ENCODE measurements at places on chromosomes 7 and 10.

- no peak for DNase-seq
These were observed 698.2 kb downstream of the REEP3 start for GRCh38 chr10:64219271-64220025.

DNA sequence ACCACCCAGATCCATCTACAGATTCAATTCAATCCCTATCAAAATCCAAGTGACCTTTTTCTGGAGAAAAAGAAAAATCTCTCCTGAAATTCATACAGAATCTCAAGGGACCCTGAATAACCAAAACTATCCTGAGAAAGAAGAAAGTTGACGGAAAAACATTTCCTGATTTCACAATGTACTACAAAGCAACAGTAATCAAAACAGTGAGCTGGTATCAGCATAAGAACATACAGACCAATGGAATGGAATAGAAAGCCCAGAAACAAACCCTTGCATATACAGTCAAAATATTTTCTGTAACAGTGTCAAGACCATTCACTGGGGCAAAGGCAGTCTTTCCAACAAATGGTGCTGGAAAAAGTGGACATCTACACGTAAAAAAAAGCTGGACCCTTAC, 89.9 kb downstream of the JMJD1C start:
- DNase-seq: no peak

DNA sequence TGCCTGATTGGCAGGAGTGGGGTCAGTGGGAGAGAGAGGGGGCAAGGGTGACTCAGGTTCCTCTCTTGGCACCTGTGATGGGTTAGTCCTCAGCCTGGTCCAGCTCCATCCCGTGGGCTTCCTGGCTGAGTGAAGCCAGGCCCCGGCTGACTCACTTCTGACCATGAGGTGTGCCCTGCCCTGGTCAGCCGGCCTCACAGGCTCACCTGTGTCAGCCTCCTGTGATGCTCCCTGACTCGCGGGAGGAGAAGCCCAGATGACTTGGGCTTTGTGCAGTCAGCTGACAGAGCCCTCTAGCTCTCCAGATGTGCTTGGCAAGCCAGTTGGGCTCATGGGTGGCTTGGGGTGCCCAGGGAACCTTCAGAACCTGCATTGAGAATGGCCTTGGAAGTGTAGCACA, 16.0 kb upstream of the PPIF start:
- no peak for DNase-seq

DNA sequence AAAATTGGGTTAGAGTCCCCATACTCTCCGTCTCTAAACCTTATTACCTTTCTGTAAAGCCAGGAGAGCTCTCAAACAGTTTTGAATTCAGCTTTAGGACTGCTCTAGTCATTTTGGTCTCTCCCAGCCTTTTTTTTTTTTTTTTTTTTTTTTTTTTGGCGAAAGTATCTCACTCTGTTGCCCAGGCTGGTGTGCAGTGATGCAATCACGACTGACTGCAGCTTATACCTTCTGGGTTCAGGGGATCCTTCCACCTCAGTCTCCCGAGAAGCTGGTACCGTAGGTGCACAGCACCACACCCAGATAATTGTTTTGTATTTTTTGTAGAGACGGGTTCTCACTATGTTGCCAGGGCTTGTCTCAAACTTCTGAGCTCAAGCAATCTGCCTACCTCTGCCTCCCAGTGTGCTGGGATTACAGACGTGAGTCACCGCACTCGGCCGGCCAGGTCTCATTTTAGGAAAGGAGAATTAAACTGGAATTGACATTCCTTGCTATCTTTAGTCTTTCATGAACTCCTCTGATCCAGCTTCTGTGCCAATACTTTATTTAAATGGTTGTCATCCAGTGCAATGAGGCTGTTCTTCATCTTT, 31.4 kb upstream of the RSU1 start:
- no peak for DNase-seq

DNA sequence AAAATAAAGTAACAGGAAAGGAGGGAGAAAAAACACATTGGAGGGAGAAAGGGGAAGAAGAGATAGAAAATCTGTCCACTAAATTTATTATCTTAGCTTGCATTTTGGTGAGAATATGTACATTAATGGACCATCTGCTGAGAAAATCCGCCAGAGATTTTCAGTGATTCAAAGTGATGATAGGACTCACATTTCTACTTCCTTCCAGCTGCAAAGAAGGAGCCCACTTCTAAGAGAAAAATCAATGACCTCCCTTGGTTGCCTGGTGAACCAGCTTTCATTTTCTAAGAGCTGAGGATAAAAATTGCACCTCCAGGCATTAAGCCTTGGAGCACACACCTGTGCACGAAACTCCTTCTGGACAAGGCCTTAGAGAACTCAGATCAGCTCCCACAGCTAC, 404.3 kb downstream of the SFMBT2 start:
- DNase-seq: no peak

DNA sequence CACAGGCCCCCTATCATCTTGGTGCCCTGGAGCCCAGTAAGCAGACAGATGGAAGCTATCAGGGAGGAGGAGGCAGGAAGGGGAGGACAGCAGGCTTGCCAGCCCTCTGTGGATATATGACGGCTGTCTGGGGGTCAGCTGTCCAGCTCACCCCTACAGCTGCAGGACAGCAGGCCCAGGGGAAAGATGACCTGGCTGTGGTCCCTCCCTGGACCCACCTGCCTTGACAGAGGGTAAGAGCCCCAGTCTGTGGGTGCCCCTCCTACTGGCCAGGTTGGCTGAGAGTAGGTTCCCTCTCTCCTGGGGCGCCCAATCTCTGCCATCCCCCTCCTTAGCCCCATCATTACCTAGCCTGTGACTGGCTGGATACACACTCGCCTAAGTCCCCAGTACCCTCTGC, 62.5 kb downstream of the C10orf143 start:
- DNase-seq: no peak

GRCh38 chr10:12631787-12632562, 282.6 kb downstream of the CAMK1D start:
- DNase-seq: no peak

DNA sequence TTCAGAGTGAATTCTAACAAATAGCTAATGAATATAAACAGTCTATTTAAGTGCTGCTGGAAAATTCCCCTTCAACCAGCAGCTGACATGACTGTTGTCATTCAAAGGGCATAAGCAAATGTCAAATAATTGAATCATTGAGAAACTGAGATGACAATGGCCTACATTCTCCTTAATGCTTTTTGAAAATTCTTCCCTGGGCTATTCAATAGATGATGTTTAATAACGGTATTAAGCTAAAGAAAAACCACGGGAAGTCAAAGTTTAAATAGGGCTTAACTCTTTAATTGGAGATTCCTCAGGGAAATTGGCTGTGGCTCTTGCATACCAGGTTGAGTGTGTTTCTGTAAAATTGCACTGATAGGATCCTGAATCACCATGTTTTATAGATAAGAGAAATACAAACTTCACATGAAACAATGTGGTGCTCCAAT, 77.0 kb downstream of the ARL4A start:
- no peak for DNase-seq

DNA sequence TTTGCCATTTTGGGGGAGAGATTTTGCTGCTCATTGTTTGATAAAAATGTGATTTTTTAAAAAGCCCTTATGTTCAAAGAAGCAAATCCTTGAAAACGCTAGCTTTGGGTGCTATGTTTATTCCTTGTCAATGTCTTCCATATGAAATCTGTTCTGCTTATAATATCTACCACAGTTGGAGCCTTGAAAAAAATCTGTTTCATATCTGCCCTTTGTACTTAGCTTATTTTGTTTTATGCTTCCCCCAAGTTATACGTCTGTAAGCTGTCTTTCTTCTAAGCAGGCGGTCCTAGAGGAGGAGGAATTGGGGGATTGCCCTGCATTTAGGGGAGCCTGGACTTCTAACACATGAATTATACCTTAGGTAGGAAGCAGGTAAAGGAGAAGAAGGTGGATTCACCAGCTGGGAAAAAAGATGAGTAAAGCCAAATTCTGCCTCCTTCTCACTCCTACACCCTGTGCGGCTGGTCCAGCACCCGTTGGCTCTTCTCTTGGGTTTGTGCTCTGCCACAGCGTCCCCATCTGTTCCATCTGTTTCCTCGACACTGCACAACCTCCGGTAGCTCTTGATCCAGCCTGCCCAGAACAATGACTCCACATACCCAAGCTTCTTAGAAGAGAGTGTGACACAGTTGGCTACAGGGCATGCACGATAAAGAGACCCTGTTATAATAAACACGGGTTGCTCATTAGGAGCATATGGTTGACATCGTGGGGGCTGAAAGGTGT, 31.9 kb upstream of the NEUROD6 start:
- DNase-seq: no peak

DNA sequence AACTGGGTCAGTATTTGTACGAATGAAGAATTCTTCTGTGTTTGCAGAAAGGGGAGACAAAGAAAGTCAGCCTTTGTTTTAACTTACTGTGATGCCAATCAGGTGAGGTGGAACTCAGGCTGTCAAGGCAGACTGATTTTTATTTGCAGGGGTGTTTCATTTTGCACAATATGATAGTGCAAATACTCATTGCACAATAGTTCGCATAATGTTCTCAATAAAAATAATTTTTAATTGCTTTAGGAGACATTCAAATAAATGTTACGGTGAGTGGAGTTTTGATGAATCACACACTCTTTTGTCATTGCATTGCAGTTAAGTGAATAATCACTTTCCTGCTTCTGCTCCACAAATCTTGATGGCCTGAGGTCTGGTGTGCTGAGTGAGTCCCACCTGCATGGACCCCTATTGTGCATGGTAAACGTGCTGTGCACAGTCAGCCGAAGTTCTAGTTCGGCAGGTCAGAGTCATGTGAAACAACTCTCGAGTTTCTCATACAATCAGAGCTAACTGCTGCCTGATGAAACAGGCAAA, 141.3 kb upstream of the FZD8 start:
- DNase-seq: no peak

DNA sequence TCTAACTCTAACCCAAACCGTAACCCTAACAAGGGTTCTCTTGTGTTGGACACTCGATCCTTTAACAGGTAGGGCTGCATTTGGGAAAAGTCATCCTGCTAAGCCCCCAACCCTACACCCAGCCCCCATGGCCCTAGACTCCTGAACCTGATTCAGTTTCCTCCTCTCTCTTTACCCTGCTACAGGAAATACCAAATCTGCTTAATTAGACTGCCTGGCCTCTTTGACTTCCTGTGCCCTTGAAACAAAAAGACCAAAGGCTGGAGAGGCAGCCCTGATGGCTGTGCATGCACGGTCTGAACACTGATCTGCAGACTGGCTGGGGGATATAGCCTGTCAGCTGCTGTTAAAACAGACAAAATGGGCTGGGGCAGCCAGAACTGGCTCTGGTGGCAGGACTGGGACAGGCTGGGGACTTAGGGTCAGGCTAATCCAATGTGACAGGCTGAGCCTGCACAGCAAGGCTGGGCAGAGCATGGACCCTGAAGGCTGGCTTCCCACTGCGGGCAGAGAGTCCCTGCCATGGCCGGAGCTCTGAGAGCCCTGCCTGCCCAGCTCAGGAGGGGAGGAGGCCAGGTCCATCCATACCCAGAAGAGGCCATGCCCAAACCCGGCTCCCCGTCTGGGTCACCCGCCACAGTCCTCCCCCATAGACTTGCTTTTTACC, 51.0 kb upstream of the MSMB start:
- DNase-seq: no peak

DNA sequence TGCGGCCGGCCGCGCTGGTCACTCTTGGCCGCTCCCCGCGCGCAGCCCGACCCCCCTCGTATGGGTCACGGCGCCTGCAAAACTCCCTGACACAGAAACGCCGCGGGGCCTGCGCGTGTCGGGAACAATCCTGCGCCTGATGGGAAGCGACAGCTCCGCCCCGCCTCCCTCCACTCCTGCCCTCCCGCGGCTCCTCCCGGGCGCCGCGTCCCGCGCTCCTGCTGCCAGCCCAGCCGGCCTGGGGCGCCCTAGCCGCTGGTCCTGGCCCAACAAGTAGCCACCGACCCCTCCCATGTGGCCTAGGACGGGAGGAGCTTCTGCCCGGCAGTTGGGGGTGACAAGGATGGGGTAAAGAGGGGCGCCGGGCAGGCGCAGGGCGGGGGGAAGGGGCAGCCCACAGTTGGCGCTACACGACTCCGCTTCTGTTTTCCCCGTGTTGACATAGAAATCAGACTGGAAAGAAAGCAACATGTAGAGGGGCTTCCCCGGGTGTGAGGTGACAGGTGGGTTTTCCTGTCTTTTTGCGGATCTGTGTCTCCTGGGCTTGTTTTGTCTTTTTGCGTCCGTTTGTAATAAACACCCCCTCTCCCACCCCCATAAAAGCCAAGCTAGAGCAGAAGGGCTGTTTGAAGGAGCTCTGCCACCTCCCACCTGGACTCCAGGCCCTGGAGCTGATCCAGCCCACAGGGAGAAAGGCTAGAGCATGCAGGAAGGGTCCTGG, 35.1 kb upstream of the PAX2 start:
- DNase-seq: no peak

DNA sequence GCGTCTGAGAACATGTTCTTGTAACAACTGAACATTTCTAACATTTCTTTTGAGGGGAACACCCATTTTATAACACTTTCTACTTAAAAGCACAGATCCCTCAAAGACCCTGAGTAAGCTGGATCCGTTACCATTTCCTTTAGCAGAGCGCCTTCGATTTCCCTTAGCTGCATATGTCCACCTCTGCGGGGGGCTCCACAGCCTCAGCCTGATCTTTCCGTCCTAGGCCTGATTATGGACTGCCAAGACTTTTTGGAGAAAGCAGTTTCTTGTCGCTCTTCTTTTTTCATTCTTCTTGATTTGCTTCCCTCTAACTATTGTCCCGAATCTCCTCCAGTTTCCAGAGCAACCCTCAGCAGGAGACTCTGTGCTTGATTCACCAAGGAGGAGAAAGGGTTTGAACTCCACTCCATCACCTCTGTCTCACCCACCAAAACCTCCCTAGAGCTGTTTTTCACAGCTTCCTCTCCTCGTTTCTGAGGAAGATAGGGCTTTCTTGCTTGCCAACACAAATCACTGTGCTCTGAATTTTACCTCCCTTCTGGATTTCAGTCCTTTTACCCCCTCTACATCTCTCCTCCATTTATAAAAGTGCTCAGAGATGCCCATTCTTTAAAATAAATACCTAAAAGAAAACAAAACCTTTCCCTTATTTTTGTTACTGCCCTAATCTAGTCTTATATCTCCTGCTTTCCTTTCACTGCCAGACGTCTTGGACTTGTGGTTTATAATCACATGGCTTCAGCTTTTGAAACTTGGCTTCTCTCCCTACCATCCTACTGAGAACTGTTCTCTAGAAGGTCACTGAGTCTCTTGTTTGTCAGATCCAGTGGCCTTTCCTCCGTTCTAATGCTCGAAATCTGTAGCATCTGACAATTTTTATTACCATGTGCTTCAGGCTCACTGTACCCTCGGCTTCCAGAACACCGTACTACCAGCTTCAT, 30.5 kb upstream of the ZRANB1 start:
- DNase-seq: no peak

- no peak for DNase-seq
These were observed 973 bp downstream of the SDK1 start for GRCh38 chr7:3301831-3302618.

DNA sequence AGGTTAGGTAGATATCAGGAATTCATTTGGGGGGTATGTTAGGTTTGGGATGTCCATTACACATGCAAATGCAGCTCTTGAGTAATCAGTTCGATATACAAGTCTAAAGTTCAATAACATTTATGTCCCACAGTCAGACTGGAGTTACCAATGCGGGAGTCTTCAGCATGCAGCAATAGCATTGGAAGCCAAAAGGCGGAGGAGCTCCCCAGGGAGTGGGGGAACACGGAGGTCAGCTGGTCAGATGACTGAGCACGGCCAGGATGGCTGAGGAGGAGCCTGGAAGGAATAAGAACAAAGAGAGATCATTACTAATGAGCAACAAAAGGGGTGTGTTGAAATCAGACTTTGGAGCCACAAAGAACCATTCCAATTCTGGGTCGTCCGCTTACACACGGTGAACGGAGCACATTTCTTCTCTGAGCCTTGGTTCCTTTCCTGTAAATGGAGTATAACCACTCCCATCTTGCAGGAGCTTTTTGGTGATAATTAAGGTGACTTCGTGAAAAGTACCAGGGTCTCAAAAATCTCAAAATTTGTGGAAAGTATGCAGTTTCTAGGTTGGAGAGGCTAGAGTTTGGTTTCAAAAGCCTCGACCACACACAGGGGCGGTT, 478 bp upstream of the ZNF22 start:
- DNase-seq: no peak

Data from posterior cingulate gyrus (tissue), 11 donors.